ENCODE measurements at places on chromosomes 4 and X.
A peak's percentile ranks its signal among the peaks of the same experiment; 100 is the strongest.

- DNase-seq = no peak
Measured at GRCh38 chr4:168852933-168853713, 156.9 kb downstream of the CBR4 start.

- DNase-seq = no peak
Measured at GRCh38 chr4:72314869-72315268, 254.2 kb downstream of the ADAMTS3 start.

GRCh38 chr4:94605241-94605805, 152.4 kb upstream of the BMPR1B start:
- no peak for DNase-seq

DNA sequence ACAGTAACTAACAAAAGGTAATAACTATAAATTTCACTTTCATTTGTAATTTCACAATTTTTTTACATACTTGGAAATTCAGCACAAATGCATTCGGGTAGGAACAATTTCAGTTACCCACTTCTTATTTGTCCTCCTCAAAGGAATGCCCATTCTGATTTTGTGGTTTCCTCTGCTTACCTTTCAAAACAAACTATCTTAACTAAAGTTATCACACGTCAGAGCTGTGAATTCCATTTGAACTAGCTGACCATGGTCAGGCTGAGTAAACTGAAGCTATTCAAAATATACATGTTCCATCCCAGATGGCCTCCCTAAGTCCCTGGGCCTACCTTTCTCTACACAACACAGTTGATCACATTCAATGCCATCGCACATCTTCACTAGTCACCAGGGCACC, 4.5 kb downstream of the CTPS2 start:
- no peak for DNase-seq

- no peak for DNase-seq
Measured at GRCh38 chr4:34649716-34650115, 1594.6 kb downstream of the ARAP2 start.

DNA sequence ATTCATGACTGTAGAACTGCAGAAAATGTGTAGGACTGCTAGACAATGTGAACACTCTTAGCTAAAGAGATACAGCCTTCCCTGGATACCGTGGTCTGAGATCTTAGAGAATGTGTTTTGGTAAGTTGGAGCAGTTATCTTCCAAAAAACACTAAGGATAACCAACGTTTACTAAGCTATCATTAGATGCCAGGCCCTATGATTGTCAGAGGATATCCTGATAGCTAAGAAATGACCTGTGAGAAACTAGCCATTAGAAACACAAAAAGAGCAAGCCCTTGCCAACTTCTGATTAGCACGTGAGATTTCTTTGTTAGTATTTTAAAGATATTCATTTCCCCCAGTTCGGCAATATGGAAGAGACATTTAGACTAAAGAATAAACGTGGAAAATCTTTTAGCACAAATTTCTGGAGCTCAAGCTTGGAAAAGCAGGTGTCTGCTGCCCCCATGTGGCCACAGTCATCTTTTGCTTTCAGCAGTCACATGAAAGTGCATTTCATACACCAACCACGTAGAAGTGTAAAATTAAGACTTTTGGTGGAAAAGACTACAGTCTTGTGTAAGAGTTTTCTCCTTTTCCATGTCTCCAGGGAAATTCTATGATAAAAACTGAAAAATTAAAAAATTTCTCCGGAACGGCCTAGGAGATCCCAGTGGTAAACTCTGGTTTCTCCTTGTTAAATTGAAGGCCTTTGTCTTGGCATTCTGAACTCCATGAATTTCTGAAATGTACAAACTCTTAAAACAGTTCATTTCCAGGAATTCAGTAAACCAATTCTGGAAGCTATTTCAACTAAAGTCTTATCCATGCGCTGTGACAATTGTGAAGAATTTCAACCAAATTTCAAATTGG, 136.4 kb downstream of the ZNF674 start:
- peak; percentile 42 for DNase-seq

DNA sequence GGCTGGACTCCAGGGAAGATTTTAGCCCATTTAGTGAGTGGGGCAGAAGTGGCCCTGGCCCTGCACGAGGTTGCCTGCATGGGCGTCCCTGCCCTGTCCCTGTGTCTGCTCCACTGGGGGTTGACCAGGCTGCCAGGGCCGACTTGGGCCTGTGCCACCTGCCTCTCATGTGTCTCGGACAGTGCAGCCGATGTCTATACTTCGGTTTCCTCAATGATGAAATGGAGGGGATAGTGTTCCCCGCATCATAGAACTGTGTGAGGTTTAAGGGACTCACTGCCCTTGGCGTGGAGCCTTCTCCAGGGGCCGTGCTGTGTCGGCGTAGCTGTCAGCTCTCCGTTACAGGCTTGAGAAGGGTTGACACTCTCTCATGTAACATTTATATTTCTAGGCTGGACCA, 27.0 kb upstream of the MSANTD1 start:
- no peak for DNase-seq

GRCh38 chr4:135098061-135098460, 896.5 kb upstream of the PABPC4L start:
- DNase-seq = no peak

DNA sequence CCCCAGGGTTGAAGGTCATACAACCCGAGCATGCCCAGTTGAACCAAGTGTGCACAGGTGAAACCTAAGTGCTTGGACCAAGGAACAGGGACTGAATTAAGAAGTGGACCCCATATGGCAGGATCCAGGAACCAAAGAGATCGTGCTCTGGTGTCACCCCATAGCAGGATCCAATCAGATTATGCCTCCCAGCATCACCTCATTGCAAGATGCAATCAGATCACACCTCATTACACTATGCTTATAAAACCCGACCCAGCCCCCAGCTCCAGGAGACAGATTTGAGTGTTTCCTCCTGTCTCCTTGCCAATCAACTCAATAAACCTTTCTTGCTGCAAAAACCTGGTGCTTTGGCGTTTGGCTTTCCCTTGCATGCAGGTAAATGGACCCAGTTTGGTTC, 37.6 kb downstream of the EFHC2 start:
- no peak for DNase-seq

GRCh38 chrX:43349363-43349762, 306.7 kb upstream of the MAOA start:
- DNase-seq = no peak

GRCh38 chr4:14887842-14888433, 114.3 kb upstream of the CPEB2 start:
- no peak for DNase-seq

DNA sequence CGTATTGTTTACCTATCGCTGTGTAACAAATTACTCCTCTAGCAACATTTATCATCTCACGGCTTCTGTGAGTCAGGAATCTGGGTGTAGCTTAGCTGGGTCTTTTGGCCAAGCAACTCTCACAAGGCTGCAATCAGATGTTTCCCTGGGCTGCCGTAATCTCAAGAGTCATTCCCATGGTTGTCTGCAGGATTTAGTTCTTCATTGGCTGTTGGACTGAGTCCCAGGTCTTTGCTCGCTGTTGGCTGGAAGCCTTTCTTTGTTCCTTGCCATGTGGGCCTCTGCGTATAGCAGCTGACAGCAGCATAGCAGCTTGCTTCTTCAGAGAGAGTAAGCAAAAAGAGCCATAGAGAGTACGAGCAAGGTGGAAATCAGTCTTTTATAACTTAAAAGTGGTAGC, 16.8 kb downstream of the POLR2B start:
- DNase-seq = no peak

DNA sequence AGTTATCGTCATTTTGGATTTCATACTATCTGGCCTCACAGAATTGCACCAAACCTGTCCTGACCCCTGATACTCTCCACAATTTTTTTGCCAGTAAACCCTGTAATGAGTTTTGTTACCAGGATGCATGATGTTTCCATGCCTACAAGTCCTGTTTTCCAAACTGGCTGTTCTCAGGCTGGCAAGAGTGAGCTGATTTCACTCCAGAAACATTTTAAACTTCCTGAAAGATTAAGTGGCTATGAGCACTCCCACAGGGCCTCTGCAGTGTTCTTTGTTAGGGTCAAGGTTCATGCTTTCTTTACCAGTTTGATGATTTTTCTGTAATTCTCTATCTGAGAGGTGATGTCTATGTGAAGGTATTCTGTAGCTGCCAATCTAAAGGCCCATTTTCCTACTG, 31.7 kb upstream of the PDLIM3 start:
- DNase-seq = no peak

DNA sequence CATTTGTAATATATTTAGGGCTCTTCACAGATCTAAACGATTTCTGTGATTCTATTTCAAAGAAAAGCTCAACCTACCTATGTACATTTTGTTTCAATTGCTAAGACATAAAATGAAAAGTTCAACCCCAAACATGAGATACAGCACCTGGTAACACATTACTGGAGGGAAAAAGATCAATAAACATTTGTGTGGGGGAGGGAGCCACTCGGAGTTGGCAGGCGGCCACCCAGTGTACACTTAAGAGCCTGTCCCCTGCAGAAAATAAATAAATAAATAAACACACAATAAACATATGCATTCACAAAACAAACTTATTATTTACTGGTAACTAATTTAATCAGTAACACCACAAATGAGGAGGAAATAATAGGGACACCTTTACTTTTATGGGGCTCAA, 19.3 kb downstream of the PRSS48 start:
- no peak for DNase-seq
